ENCODE measurements at places on chromosomes 7 and 10.
A peak's percentile ranks its signal among the peaks of the same experiment; 100 is the strongest.

GRCh38 chr7:15737601-15738000 lies 51.1 kb upstream of the MEOX2 start:
- DNase-seq, result no peak

DNA sequence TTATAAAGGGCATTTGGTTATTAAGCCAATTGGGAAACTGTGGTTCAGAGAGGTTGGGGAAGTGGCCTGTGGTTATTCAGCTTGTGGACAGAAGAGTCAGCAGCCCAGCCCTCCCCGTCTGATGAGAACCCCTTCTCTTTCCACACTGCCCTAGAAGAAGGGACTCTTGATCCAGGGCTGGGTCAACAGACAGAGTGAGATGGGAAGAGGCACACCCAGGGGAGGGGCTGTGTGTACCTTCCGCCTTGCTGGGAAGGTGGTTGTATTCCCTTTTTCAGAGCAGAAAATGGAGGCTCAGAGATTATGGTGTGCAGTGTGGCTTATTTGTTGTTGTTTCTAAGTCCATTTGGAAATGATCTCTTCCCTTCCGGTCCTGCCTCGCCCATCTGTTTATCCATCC lies 103.4 kb downstream of the GRK5 start:
- DNase-seq, result no peak

DNA sequence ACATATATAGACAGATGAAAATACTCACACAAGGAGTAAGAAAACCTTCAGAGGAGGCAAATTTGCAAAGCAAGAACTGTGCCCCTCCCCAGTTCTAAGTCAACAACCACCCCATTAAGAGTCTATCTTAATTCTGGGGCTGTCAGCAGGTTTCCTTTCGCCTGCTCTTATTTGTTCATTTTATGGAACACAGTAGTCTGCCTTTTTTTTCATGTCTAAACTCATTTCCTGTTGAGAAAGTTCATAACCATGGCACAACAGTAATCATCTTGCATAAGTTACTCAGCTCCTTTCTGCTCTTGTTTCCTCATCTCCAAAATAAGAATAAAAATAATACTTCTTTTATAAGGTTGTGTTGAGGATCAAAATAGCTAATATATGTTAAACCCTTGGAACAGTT lies 25.8 kb upstream of the AMPH start:
- DNase-seq, result no peak

GRCh38 chr7:115066050-115066449 lies 144.2 kb downstream of the MDFIC start:
- DNase-seq, result no peak

DNA sequence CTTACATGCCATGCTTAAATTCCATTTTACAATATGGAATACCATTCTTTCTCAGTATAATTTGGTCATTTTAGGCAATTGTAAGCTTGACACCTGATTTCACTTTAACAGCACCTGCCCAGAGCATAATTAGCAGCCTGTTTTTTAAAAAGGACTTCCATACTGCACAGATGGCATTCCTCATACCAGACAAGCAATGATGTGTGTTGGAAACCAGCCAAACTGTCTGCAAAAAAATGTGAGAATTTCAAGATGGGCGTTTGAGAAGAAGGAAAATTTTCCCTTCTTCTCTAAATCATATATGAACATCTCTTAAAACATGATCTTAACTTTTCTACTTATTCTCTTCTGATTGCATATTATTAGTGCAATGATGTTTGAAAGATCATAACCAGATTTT lies 40.4 kb upstream of the AGMO start:
- peak; percentile 84 for DNase-seq

DNA sequence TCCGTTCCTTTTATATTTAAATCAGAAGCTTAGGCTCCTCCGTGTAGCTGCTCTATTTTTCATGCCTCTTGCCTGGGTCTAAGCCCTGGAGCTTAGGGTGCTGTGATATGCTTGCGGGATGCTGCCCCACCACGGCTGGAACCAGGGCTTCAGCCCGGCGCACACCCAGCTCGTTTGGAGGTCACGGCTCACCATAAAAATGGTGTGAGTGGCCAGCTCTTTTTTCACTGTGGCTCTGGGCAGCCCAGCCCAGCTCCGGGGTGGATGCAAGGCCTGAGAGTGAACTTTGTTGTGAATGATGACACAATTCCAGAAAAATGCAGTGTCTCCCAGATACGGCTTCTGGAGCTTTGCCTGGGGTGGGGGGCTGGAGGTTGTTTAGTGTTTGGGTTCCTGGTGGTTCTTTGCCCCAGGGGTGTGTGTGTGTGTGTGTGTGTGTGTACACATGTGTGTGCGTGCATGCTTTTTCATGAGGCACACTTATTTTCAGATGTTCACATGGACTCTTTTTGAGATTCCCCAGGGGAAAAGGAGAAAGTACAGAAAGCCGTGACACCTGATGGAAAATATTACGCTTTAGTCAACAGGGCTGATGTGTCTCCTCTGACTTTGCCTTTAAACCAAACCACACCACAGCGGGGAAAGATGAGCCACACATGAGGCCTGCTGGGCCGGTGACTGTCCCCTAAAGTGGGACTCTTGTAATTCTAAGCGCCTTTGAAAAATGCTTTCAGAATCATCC lies 46.2 kb downstream of the GRK5 start:
- DNase-seq, result no peak

- no peak for DNase-seq
Measured at GRCh38 chr10:78542141-78542489, 508.5 kb downstream of the RPS24 start.

DNA sequence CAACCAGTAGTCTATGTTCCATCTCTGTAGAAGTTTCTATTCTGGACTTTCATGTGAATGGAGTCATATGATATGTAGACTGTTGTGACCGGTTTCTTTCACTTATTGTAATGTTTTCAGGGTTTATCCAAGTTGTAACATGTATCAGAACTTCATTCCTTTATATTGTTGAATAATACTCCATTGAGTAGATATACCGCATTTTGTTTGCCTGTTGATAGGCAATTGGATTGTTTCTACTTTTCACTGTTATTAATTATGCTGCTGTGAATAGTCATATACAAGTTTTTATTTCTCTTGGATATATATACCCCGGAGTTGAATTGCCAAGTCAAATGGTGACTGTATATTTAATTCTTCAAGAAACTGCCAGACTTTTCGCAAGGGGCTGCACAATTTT lies 40.1 kb downstream of the SNX10 start:
- no peak for DNase-seq
